ENCODE measurements at places on chromosomes 4 and X.
A peak's percentile ranks its signal among the peaks of the same experiment; 100 is the strongest.

- DNase-seq, result no peak
These were observed 296.9 kb downstream of the INPP4B start for GRCh38 chr4:142549248-142549647.

GRCh38 chr4:105189855-105190650 is 43.4 kb downstream of the TET2 start:
- peak; percentile 49 for DNase-seq

- DNase-seq, result peak; percentile 90
These were observed 208.9 kb downstream of the NWD2 start for GRCh38 chr4:37453281-37453998.

- DNase-seq, result no peak
These were observed 15.1 kb downstream of the TRAPPC2 start for GRCh38 chrX:13719192-13719856.

DNA sequence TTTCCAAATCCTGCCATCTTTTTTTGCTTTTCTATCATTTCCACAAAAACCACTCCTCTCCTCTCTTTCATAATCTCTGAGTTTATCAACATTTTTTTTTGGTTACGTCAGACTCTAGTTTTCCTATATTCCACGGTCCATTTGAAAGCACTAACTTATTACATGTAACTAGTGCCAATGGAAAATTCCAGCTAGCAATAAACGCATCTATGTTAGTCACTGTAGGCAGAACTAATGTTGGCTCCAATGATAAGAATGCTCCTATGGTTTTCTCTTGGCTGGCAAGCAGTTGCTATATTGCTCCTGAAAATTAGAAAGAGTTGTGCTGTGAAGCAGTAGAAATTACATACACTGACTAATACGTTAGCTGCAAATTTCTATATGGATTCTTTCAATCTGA is 634.6 kb upstream of the FTHL17 start:
- no peak for DNase-seq

DNA sequence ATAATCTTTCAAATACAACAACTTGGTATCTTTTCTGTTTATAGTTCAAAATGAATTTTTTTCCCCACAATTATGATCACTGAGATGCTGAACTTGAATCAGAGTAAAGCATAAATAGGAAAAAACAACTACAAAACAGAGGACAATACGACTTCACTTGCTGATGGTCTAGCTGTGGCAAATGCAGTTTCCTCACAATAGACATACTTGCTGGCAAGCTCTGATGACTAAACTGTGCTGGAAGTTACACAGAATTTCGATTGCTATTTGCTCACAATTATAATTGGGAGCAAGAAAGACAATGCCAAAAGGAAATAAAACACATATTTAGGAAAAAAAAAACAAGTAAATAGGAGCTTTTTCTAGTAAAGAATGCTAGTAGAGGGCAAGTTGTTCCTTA is 14.7 kb downstream of the VEGFC start:
- no peak for DNase-seq

GRCh38 chr4:160375772-160376452 is 1273.0 kb downstream of the RAPGEF2 start:
- no peak for DNase-seq

DNA sequence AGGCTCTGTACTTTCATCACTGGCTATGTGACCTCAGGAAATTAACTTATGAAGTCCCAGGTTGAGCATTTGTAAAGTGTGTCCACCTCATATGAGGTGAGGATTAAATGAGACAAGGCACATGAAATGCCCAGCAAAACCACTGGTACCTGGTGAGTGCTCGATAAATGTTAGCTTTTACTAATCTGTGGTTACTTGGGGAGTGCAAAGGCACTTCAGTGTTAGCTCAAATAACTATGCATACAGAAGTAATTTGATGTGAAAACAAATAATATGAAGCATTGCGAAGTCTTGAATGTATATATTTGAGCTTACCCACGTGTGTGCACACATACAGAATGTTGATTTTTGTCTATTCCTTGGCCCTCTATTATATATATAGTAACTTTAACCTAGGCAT is 186.3 kb upstream of the TLL1 start:
- no peak for DNase-seq

DNA sequence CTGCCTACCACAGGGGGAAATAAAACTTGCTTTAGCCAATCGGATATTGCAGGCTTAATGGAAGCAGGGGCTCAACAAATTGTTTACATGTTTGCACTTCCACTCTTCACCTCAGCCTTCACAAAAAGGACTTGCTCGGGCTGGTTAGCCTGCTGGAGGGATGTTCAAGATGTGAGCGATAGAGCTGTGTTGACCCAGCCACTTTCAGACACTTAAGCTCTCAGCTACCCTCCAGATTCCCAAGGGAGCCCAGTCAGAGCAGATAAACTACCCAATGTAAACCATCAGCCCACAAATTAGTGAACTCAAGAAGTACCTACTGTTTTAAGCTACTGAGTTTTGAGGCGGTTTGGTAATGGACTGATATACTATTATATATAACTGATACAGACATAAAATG is 508.4 kb upstream of the FTHL17 start:
- DNase-seq, result peak; percentile 57

GRCh38 chr4:155079871-155080270 is 128.6 kb upstream of the NPY2R start:
- DNase-seq, result no peak

- peak; percentile 86 for DNase-seq
These were observed 807 bp downstream of the USP9X start for GRCh38 chrX:41085878-41086626.

DNA sequence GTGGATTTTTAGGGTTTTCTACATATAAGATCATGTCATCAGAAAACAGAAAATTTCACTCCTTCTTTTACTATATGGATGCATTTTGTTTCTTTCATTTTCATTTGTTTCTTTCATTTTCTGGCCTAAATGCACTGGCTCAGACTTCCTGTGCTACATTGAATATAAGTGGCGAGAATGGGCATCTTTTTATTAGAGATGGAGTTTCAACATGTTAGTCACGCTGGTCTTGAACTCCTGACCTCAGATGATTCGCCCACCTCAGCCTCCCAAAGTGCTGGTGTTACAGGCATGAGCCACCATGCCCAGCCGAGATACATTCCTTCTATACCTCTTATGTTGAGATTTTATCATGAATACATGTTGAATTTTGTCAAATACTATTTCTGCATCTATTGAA is 61.8 kb downstream of the BRWD3 start:
- DNase-seq, result no peak

DNA sequence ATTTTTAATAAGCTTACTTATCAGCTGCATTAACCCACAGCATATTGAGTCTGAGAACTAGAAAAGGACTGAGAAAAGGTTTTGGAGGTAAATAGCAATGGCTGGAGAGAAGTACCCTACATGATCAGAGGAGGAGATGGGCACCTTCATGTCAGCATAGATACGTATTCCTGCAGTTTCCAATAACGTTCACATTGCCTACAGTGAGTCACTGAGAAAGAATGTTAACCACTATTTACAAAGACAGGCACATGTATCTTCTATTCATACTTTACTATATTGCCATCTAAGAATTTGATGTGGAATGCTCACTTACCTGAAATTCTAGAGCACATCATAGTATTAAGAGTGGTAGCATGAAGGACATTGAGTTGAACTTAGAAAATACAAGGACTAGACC is 92.5 kb downstream of the TLL1 start:
- DNase-seq, result no peak

GRCh38 chr4:150896497-150896896 is 118.6 kb downstream of the LRBA start:
- no peak for DNase-seq

DNA sequence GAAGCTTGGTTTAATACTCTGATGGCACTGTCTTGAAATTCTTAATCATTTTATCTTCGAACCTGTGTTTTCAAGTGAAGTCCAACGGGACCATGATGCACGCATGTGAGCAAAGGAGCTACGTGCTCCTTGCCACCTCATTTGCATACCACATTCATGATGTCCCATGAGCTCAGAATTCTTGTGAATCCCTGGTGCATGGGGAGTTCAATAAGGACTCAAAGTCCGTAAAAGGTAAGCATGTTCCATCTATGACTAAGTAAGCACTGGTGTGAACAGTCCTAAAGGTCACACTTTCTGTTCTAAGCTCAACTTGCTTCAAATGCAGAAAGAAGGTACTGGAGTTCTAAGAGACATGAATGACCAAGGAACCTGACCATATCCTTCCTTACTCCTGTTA is 13.1 kb upstream of the GPM6B start:
- DNase-seq, result no peak
